ENCODE measurements at places on chromosomes 2 and 18. TPM values are rescaled to one million over a fixed set of nuclear protein-coding genes. Genes with fewer than 3 reads are reported as not detected.

The UNC80 gene
- total RNA-seq, result 0.06 TPM

The GCG gene
- not detected for total RNA-seq

The GALNT3 gene
- total RNA-seq, result 0.26 TPM

GRCh38 chr2:31202041-31202440 is 15.3 kb downstream of the CAPN14 start:
- H3K27ac ChIP-seq, result no peak overlapping the region
- no peaks in the 10 kb centered on the region for H3K36me3 ChIP-seq
- no peaks in the 10 kb centered on the region for H3K4me1 ChIP-seq
- no peaks in the 10 kb centered on the region for H3K27me3 ChIP-seq

- H3K27me3 ChIP-seq, result no peaks in the 10 kb centered on the region
- H3K27ac ChIP-seq, result no peak overlapping the region
- DNase-seq, result no peak
- H3K36me3 ChIP-seq, result no peaks in the 10 kb centered on the region
- H3K4me1 ChIP-seq, result no peaks in the 10 kb centered on the region
Measured at GRCh38 chr2:224242561-224242960, 159.3 kb downstream of the FAM124B start.

All from esophagus muscularis mucosa (tissue), 4 donors.